ENCODE measurements at places on chromosomes 5 and 9.

DNA sequence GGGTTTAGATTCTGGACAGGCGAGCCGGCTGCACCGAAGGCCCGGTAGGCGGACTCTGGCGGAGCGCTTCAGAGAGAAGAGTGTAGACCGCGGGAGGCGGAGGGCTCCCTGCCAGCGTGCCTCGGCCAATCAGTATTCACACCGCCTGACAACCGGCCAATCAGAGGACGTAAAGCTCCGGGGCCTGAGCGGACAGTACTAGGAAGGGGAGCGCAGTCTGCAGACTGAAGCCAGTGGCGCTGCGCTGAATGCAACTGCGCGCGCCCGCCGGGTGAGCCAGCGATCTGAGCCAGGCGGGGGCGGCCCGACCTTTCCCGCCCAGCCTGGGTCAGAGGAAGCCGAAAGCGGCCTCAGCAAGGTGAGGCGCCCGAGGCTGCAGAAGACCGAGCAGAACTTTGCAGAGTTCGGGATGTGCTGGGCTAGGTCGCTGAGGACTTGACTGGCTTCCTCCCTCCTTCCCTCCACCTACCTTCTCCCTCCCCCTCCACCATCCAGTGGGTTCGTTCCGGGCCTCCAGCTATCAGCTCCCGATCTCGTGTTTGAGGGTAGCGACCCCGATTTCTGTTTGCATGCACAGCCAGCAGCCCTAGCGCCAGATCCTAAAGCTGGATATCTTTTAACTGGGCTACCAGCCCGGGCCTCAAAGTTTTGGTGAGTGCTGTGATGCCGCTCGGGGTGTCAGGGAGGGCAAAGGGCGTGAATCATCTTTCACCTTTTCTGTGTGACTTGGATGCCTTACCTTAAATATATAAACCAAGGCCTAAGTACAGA lies at the start of gene DMRT2:
DMRT2 (plus strand) TSS at position 233 of the 771 bp plus-strand sequence. CDS start 1,257 bp downstream, outside the sequence.
- peak; percentile 95 for DNase-seq

DNA sequence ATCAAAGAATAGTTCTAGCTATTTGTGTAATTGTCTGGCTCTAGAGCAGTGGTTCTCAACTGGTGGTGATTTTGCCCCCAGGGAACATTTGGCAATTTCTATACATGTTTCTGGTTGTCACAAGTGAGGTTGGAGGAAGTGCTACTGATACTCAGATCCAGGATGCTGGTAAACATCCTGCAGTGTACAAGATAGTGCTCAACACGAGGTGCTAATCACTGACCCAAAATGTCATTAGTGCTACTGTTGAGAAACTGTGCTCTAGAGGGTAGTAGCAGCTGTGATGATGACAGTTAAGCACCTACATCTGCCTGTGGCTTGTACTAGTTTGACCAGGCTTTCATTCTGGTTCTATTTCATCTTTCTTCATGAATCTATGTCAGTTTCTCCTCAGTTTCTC lies 22.1 kb downstream of the LRRC19 start:
- no peak for DNase-seq

GRCh38 chr9:85700330-85700729 lies 41.4 kb downstream of the AGTPBP1 start:
- DNase-seq: no peak

GRCh38 chr9:99867536-99867935 lies 38.9 kb upstream of the STX17 start:
- no peak for DNase-seq

DNA sequence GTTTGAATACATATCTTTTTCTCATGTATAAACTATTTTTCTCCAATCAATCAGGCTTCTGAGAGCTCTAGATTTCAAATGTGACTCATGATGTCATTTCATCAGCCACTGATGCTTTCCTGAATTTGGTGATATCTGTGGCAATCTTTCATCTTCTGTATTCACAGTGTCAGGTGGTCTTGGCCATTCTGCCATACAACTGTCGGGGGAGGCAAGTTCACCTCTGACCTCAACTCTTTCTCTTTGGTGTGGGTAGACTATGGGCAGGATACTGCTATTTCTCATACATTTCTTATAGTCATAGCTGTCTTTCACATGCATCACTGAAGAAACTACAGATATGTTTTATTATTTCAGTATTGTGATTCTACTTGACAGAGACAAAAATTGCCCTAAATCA lies 414.1 kb upstream of the MEF2C start:
- DNase-seq: no peak

GRCh38 chr5:160326981-160327380 lies 14.6 kb upstream of the CCNJL start:
- DNase-seq: no peak

DNA sequence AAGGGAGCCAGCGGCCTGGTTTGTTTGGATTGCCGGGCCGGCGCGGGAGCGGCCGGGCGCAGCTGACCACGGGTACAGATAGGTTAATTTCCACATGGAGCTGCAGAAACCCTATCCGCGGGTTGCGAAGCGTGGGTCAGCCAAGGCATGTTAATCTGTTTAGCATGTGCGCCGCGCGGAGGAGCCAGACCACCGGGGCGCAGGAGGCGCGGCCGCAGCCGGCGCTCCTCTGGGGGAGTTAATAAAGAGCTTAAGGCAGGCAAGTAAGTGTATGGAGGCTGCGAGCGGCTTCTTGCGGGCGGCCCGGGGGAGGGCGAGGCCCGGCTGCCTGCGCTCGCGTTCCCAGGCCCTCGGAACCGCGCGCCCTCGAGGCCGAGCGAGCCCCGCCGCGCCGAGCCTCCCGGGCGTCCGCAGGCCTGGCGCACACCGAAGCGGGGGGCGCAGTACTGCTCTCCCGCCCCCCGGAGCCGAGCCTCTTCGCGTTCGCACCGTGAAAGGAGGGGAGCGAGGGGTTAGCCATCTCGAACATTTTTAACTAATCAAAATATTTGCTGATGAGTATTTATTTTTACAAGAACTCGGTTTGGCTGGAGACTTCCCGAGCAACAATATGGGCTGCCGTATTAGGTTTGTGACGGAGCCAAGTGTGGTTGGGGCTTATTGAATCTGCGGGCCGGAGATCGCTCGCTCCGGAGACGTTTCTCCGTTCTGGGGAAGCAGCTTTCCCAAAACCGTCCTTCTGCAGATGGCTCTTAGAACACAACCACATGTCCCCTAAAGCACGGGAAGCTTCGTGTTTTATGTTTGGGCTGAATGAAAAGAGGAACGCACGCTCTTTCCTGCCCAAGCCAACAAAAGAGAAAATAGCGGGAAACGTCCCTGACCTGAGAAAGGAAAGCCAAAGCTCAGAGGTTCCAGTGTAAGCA lies 28.8 kb downstream of the FOXD1 start:
- peak; percentile 75 for DNase-seq

GRCh38 chr5:62143268-62144229 lies 162.5 kb upstream of the KIF2A start:
- DNase-seq: peak; percentile 67

- DNase-seq: no peak
These were observed 152.9 kb upstream of the SPEF2 start for GRCh38 chr5:35464757-35465156.

- peak; percentile 95 for DNase-seq
These were observed 109.3 kb downstream of the JAKMIP2 start for GRCh38 chr5:147673266-147673665.

DNA sequence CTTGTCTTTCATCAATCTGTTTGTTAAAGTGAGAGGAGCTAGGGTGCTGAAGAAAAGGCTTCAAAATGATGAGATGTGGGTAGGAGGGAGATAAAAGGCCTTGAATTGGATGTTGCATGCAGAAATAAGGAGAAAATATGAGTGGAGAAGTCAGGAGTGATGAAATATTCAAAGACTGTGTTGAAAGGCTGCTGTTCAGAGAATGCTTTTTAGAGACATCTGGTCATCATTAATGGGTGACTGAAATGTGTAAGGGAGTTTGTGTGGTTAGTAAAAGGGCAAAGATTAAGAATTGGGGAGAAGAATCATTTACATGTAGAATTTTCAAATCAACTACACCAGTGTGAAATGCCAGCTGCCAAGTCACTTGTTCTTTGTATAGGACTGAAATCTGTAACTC lies 383.9 kb downstream of the MAT2B start:
- DNase-seq: no peak

DNA sequence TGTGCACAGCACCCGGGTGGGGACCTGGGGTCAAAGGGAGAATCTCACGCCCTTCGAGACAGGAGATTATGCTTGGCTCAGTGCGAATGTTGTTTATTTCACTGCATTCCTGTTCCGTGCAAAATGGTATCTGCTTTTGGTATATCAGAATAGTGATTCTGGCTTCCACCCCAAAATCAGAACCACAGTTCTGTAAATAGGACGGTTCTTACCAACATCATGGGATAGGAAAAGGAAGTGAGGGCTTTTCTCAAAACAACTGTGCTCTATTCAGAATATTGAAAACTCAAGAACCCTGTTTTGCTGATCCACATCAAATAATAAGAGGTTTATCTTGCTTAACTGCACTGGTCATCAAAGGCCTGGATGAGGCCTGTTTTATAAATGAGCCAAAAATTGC lies 51.6 kb upstream of the FBXW11 start:
- DNase-seq: no peak

DNA sequence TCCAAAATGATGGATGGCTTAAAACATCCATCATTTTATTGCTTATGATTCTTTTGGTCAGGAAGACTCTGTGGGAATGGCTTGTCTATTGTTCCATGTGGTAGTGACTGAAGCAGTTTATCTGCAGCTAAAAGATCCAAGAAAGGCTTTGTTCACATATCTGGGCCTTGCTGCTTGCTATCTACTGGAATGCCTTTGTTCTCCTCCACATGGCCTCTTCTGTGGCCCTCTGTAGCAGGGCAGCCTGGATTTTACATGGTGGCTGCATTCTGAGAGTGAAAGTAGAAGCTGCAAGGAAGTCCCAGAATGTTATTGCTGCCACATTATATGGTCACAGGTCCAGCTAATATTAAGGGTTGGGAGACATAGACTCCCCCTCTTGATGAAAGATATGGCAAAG lies 35.1 kb downstream of the DMXL1 start:
- DNase-seq: no peak

DNA sequence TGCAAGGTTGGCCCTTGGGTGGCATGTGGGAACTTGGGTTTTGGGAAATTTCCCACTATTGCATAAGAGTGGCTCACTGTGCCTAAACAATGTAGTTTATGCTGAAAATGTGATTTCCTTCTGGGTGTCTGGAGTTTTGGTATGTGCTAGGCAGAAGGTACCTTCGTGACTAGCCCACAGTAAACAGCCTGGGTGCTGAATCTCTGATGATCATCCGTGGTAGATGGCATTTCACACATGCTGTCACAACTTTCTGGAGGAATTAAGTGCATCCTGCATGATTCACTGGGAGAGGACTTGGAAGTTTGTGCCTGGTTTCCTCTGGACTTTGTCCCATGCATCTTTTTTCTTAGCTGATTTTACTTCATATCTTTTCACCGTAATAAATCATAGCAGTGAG lies 64.5 kb downstream of the LNPEP start:
- no peak for DNase-seq

DNA sequence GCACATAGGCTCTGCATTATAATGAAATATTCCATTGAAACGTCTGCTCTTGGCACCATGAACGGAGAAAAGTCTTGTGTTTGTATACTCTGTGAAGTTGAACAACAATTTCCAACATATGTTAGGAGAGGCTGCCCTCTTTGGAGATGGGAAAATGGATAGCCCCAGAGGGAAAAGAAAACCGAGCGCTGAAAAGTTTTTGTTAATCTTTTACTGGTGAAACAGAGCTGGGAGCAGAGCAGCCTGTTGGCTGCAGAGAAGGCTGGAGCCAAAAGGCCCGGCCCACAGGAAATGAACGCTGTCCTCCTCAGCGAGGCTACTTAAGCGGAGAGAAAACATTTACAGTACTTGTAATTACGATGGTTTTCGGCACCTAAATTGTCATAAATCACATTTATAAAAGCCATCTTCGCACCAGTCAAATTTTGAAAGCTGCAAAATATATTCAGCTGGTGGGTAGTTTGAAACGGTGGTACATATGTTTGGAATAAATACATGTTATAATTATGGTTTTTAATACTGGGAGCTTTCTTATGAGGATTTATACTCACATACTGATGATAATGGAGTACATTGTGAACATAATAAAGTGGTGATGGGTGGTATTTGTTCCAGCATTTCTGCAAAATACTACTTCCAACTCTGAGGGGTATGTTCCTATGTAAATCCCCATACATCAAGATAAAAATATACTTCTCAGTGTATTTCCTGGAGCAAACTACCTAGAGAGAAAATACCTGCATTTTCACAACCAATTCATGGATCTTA lies 129.6 kb upstream of the CNTLN start:
- peak; percentile 95 for DNase-seq

DNA sequence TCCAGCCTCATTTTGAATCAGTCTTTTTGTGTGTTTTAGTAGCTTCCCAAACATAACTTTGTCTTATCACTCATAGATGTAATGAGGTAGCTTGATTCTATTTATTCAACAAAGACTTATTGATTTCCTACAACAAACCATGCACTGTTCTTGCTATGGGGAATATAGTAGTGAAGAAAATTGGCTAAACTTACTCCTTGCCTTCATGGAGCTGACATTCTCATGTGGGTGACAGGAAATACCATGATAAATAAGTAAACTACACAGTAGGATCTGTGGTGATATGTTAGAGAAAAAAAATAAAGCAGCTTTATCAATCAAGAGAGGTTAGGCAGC lies 255.7 kb upstream of the TNC start:
- no peak for DNase-seq

DNA sequence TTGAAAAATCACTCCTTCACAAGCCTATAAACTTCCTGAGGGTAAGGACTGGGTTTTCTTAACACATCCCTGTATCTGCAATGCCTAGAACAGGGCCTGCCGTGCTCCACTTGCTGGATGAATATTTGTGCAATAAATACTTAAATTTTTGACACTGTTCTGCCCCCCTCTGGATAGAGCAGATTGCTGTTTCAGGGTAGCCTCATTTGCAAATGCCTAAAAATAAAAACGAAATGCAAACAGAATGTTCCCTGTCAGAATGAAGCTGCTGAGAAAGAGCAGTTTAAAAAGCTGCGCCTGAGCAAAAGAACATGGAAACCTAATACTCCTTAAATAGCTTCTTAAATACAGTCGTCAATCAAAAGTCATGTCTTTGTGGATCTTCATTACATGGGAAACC lies 385.3 kb downstream of the PRELID2 start:
- DNase-seq: no peak

- no peak for DNase-seq
These were observed 348.0 kb upstream of the RFX3 start for GRCh38 chr9:3873818-3874217.

DNA sequence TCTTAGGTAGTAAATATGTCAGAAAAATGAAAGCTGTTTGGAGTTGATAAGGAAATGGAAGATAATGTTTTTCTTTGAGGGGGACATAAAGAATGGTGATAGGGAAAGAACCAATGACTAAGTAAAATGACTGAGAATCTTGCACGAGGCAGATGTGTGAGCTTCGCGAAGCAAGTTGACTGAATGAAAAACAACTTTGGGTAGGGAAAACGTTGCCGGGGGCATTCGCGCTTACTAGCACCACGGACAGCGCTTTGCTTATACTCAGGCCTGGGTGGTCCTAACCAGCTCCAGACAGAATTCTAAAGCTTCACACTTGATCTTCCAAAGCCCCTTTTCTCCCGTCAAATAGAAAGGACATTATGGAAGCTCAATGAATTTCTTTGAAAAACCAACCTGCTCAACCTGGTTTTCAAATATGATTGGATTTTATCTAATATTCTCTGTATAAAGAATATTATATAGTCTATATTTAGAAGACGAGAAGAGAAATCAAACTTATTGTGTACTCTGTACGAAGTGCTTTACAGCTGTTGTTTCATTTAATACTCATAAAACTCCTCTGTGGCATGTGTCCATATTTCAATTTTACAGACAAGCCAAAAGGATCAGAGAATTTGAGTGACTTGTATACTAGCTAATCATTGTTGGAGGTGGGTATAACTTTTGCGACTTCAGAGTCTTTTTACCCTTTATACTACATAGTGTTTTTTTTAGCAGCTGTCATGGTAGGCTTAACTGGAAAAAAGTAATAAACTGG lies 1.9 kb upstream of the CDKN2B start:
- peak; percentile 83 for DNase-seq

GRCh38 chr5:132758451-132758850 lies 11.2 kb downstream of the CCNI2 start:
- DNase-seq: no peak

Measured in lung (tissue), 17 donors.